Glomerular endothelial cell (primary cell): ENCODE measurements at places on chromosomes 6 and 20. TPM values are rescaled to one million over a fixed set of nuclear protein-coding genes. Genes with fewer than 3 reads are reported as not detected.
A peak's percentile ranks its signal among the peaks of the same experiment; 100 is the strongest.

DNA sequence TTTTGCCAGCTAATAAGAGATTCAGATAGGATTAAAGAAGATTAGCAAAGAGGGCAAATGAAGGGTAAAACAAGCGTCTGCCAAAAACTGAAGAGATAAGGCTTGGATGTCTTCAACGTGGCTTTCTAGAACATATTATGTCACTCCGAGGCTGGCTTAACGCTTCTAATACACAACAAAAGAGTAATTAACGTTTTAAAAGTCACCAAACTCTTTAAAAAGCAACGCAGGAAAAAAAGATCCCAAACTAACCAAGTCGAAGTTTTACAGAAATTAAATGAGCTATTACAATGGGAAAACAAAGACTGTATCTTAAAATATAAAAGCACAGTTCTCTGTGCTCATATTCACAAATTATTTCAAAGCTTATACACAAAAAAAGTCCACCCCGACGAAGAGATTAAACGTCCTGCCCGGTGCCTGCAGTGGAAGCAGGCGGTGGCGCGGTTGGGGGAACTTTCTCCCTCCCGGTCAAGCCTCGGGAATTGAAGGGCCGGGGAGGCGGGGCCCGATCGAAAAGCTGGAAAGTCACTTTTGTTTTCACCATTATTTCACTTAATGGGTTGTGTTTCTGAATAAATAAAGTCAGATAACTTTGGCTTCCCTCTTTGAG is 1.2 kb downstream of the MAK start:
- no peak for DNase-seq

POU5F1 gene
- total RNA-seq = not detected in 2 replicates

DNA sequence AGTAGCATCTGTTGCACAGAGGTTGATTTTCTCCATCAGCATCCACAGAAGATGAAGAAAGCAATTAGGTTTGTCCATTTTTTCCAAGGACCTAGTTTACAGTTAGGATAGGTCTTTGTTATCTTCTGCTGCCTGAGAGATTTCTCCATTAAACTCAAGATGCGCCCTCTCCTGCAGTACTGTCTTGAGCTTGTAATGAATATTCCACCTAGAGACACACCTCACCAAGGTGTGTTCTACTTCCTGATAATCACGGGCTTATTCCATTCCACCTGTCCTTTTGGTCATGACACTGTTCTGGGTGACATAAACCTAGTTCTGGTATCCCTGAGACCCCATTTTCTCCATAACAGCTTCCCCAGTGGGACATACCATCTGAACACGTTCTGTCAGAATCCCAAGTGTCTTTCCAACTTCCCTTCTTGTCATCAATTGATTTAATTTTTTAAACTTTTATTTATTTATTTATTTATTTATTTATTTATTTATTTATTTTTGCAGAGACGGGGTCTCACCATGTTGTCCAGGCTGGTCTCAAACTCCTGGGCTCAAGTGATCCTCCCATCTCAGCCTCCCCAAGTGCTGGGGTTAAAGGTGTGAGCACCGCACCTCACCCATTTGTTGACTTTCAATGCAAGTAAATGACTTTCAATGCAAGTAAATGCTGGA is 75.6 kb upstream of the HS3ST5 start:
- DNase-seq = no peak

PNISR gene
- total RNA-seq = 26.7 and 50.1 TPM in 2 replicates

ZC2HC1B gene
- total RNA-seq = not detected in 2 replicates

DNA sequence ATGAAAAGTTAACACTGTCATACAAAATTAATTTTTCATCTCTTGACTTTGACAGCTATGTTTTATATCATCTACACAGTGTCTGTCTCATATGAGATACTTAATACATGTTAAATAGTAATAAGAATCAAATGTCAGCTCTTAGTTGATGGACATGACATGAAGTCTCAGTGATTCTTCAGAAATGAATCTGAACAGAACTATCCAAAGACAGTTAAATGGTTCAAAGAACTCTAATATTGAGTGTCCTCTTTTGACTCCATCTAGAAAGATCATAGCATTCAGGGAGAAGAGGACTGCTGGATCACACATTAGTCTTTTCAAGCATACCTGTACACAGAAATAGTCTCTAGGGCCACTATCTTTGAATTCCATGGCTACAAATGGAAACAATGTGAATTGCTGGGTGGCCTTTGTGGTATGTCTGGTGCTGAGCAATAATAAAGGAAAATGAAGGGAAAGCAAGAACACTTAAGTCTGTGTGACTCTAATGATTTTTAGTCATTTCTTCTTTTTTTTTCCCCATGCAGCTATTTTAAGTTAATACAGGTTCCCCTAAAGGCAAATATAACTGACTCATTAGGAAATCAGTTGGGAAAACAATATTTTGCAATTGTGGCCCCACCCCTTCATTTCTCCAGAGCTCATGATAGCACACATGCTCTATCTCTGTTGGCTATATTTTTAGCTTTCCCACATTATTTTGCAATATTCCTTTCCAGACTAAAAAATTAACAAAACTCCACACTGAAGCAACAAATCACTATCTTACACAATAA is 367.5 kb downstream of the GRIK2 start:
- no peak for DNase-seq

DNA sequence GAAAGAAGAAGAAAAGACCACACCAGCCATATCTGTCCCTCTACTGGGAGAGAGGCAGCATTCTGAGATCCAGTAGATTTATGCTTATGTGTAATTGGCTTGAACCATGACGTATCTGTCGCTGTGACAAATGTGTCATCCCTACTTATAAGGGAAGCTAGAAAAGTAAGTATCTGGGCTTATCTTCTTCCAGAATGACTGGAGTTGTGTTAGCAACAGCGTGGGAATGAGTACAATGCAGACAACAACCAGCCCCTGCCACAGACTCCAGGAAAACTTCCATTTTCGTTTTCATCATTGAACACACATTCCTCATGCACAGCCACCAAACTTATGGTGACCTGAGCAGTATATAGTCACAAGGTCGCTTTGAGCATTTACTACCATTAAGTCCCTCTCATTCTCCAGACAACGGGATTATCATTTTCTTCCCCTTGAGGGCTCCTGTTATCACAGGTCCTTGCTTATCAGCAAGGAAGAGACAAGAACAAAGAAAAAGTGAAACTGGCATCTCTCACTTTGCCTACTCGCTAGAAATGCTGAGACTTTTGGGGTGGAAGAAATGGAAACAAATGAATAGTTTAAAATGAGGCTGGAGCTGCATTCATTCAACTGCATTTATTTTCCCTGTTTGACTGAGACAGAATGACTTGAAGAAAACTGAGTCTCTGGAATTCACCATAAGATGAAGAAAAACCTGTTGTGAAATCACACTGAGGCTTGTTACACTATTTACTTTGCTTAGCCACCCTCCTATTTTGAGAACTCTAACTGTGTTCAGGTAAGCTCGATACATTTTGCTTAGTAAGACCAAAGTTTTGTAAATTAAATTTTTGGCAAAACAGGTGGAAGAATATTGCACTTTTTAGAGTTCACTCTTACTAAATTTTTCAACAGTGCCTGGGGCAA is 149.3 kb upstream of the FOXQ1 start:
- no peak for DNase-seq

HLA-DQB1 gene
- 0.10 and 1.1 TPM in 2 replicates for total RNA-seq

DNA sequence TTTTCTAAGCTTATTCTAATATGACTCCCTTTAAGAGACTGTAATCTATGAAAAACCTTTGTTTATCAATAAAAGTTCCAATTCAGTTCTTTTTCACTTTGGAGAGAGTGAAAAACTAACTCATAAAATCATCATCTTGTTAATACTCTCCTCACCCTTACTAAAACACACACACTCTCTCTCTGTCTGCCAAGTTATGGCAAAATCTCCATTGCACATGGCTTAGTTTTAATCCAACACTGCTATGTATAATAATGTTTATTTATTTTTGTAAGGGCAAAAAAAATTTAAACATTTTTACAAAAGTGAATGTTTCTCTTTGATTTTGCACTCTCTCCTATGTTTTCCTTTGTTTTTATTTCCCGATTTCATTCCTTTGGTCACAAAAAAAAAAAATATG is 253.2 kb downstream of the BMP7 start:
- DNase-seq = no peak

GRCh38 chr20:63553251-63553932 is 567 bp upstream of the FNDC11 start:
- DNase-seq = peak; percentile 36

- DNase-seq = no peak
Observed at GRCh38 chr6:1624058-1624850, 14.5 kb downstream of the FOXC1 start.

DNA sequence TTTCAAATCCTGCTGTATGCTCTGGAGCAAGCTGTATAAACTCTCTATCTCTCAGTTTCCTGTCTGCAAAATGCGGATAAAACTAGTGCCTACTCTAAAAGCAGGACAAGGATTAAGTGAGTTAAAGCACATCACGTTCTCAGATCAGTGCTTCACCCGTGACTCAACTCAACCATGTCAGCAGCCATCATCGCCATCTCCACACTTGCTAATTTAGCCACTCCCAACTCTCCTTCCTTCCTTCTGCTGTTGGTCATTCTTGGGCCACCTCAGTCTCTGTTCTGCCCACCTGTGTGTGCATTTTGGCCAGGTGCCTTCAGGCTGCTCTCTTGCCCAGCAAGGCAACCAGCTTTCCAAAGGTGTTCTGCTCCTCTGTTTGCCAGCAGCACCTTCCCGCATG is 260.0 kb upstream of the CDYL start:
- no peak for DNase-seq

- peak; percentile 51 for DNase-seq
Observed at GRCh38 chr20:19934792-19935491, 82.2 kb upstream of the NAA20 start.

GRCh38 chr6:1424306-1424927 is 35.0 kb downstream of the FOXF2 start:
- DNase-seq = no peak

DNA sequence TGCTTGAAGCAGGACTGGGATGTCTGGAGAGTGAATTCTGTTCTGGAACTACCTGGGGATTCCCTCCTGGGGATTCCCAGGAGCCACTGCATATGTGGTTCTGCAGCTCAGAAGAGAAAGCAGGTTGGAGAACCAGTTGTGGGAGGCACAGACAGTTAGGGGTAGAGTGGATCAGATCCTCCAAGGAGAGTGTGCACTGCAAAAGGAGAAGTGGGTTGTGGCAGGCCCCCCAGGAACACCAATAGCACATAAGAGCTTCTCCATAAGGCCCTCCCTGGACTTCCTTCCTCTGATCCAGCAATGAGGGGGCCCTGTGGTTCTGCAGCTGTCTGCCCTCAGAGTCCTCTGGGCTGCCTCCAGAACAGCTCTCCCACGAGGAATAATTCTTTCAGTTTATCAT is 369.2 kb upstream of the CNR1 start:
- DNase-seq = no peak

DNA sequence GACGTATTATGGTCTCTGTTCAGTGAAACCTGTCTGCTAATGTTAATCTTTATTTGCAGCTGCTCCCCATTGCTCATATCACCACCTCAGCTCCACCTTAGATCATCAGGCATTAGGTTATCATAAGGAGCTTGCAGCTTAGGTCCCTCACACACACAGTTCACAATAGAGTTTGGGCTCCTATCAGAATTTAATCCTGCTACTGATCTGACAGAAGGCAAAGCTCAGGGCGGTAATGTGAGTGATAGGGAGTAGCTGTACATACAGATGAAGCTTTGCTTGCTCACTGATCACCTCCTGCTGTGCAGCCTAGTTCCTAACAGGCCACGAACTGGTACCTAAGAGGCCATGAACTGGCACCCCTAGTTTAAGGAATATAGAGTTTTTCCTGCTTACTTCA is 989.7 kb downstream of the EYS start:
- no peak for DNase-seq

DNA sequence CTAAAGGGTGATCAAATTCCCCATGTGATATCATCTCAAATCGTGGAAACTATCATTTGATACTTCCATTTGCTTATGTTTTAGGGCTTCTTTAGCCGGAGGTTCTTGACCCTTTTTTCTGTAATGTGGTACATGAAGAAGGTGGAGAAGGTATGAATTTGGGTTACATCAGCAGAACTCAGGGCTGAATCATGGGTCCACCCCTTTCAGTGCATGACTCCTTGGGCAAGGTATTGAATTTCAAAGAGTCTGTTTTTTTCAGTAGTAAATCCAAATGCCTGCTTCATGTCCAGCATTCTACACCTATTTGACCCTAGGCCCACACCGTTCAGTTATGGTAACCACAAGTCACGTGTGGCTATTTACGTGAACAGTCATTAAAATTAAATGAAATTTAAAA is 30.6 kb upstream of the QKI start:
- DNase-seq = no peak

DNA sequence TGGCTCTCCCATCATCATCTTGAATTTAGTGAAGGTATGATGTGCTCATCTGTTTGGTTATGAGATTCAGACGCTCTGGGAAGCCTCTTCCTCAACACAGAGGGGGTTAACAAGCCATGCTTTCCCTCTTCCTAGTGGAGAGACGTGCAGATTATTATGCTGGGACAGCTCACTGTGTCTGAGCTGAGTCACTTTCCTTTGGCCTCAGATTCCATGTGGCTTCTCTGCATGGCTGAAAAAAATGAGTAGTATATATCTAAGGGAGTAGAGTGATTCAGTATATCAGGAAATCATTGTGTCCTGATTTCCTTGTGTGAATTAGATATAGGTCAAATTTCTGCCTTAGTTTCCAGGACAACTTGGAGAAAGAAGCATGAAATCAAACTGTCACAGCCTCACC is 52.6 kb downstream of the FIG4 start:
- DNase-seq = peak; percentile 48

DNA sequence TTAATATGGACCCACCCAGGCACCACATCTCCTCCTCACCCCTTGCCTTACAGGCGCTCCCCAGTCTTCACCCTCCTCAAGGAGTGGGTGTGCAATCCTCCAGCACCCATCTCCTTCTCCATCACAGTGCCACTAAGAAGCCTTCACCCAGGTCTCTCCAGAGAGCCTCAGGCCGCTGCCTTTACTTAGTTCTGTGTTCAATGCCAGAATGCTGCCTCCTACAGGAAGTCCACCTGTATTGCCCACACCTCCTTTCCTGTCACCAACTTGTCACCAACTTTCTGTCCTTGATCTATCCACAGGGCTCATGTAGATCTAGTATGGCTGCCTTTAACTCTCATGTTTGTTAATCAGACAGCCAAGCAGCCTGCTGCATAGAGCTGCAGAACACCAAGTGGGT is 586 bp upstream of the LST1 start:
- DNase-seq = no peak

DNA sequence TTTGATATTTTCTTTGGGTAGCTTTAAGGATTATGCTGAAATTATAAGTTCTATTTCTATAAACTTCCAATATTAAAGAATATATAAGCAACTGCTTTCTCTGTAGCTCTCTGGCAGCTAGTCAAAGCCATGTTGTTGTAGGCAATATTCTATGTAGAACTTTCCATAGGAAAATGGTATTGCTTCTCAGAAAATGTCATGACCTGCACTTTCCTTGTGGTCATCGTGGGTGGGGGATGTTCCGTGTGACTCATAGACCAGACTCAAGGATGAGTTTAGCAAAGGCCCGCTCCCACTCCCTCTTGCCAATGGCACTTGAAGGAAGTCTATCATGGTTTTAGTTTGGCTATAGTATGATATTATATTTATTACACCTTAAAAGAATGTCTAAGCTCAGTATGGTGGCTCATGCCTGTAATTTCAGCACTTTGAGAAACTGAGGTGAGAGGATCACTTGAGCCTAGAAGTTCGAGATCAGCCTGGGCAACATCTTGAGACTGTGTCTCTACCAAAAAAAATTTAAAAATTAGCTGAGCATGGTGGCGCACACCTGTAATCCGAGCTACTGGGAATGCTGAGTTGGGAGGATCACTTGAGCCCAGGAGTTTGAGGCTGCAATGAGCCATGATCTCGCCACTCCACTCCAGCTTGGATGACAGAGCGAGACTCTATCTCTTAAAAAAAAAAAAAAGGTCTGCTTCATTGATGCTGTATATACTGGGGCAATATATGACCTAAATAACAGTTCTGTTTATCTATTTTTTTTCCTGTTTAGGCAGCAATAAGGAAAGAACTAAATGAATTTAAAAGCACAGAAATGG is 36.6 kb upstream of the LTV1 start:
- DNase-seq = no peak

BNIP5 gene
- not detected in 2 replicates for total RNA-seq
